Brain (organoid and tissue), 16 donors: ENCODE measurements at places on chromosomes 1 and 21.

GRCh38 chr1:217620814-217621213 is 10.1 kb downstream of the GPATCH2 start:
- DNase-seq: no peak

GRCh38 chr1:31576201-31576669 is at the start of gene TINAGL1:
Gene TINAGL1, plus strand, starts transcription at chr1:31576515. Its CDS starts 634 bp downstream, at chr1:31577149.
- DNase-seq: no peak

- no peak for DNase-seq
These were observed 163.0 kb upstream of the LYPLAL1 start for GRCh38 chr1:219010720-219011119.

GRCh38 chr21:25885405-25885804 is 150.6 kb downstream of the GABPA start:
- no peak for DNase-seq

DNA sequence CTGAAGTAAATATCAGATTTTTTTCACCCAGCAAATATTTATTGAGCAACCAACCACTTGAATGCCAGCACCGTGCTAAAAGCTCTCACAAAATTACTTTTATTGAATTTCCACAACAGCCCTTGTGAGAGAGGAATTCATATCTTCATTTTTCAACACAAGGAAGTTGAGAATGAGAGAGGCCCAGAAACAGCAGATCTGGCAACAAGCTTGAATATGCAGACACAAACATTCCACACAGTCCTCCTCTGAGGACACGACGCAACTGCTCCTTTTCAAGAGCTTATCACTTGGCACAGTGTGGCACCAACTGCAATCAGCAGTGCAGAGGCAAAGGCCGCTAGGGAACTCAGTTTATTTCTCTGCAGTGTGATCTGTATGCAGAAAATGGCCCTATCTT is 32.2 kb upstream of the IFNAR2 start:
- DNase-seq: peak; percentile 41

DNA sequence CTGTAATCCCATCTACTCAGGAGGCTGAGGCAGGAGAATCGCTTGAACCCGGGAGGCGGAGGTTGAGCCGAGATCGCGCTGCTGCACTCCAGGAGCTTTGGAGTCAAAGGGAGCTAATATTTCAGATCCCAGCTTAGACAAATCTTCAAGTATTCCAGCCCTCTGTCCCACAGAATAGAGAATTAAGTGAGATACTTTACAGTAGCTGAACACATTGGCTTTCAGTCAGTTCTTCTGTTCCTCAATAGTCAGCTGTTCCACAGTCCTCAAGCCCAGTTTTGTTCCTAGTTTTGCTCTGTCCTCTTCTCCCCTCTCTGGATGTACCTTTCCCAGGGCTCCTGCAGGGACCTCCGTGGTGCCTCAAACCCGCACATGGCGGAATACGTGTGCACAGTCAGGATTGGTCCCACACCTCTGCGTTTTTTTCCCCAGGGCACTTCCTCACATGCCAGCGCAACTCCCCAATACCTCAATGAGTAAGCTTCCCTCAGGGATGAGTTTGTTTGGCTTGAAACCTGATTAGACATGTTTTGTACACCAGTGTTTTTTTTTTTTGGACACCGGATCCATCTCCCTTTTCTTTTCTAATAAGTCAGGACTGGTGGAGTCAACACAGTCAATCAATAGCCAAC is 1.2 kb downstream of the MFN2 start:
- DNase-seq: no peak

- no peak for DNase-seq
These were observed 529 bp upstream of the MARCKSL1 start for GRCh38 chr1:32336591-32336932.

GRCh38 chr1:236526079-236526478 is 2.3 kb downstream of the LGALS8 start:
- no peak for DNase-seq

- DNase-seq: no peak
These were observed 129.7 kb upstream of the RUNX1 start for GRCh38 chr21:35178827-35179226.

GRCh38 chr1:217315346-217315745 is 315.5 kb downstream of the GPATCH2 start:
- no peak for DNase-seq

DNA sequence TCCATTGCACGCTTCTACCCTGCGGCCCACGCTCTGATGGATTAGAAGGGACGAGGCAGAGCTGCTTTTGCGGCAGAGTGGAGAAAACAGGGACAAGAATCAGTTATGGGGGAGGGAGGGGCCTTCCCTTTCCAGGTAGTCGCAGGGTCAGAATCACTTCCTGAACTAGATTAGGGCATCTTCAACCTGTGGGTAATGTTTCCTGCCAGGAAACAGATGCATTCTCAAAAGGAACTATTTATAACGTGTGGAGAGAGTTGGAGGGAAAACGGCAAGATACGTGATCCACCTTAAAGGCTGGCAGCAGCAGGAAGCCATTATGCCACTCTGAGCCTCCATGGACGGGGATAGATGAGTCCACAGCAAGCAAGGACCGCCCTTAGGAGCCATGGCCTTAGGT is 59.9 kb upstream of the CNTN2 start:
- no peak for DNase-seq

DNA sequence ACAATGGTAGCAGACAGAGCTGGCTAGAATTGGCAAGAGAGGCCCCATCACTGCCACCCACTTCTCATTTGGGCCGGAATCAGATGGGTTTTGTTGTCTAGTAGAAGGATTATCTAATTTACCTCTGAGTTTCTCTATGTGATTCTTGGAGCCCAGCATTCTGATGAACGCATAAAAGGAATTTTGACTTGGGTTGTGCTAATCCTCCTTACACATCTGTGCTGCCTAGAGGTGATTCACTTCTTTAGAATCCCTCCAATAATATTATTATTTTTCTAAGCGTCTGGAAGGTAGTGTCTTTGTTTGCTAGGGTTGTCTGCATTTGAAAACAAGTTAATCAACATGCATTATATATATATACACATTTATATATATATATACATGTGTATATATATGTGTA is 118.1 kb downstream of the RUNX1 start:
- DNase-seq: no peak

DNA sequence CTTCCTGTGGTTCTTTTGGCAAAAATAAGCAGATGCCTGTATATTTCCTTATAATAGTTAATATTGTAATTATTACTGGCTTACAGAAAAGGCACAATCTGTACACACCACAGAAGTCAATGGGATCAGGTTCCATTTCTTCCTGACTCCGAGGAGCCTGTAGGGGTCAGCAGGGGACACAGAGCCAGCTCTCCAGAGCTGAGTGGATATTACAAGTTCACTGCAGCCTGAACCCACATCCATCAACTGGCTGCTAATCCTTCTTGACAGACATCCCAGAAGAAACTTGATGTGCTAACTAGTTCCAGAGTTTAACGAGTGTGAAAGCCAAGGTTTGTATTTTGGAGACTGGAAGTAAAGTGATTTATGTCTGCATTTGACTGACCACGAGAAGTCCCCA is 203.8 kb downstream of the LMX1A start:
- DNase-seq: peak; percentile 20

GRCh38 chr1:204565617-204566582 is 49.7 kb downstream of the MDM4 start:
- peak; percentile 79 for DNase-seq

GRCh38 chr1:163085904-163086268 is 16.7 kb downstream of the RGS4 start:
- DNase-seq: no peak

GRCh38 chr1:181061891-181062835 is 26.3 kb upstream of the IER5 start:
- DNase-seq: no peak

GRCh38 chr1:41804176-41804575 is 114.5 kb downstream of the HIVEP3 start:
- no peak for DNase-seq

GRCh38 chr1:192574073-192574472 is 1.5 kb upstream of the RGS1 start:
- no peak for DNase-seq

DNA sequence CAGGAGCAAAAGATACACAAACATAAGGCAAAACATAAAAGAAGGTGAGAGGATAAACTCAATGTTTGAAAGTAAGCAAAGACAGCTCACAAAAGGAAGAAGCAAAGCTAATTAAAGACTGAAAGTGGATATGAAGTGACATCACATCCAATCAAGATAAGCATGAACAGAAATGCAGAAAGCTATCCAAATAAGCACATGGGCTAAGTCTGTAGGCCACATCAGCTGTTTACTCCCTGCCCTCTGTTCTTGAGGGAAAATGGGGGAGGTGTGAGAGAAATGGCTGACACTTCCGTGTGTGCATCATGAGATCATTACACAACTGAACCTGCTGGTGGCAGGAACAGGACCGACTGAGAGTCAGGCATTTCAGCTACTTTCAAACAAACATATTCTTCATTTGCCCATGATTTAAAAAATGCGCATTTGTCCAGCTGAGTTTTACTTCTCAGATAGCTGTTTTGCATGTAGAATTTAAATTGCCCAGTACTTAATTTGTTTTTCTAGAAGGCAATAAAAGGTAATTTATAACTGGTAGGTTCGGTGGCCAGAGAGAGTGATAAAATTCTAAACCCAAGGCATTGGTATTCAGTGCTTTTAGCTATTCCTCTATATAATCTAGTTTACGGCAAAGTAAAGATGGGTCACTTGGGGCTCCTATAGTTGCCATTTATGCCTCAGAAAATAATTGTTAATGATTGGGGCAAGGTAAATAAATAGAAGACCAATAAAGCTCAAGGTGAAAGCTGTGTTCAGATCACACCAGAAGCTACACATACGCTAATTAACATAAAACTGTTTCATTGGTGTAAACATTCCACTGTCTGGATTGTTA is 27.2 kb upstream of the MAN1A2 start:
- DNase-seq: peak; percentile 31

DNA sequence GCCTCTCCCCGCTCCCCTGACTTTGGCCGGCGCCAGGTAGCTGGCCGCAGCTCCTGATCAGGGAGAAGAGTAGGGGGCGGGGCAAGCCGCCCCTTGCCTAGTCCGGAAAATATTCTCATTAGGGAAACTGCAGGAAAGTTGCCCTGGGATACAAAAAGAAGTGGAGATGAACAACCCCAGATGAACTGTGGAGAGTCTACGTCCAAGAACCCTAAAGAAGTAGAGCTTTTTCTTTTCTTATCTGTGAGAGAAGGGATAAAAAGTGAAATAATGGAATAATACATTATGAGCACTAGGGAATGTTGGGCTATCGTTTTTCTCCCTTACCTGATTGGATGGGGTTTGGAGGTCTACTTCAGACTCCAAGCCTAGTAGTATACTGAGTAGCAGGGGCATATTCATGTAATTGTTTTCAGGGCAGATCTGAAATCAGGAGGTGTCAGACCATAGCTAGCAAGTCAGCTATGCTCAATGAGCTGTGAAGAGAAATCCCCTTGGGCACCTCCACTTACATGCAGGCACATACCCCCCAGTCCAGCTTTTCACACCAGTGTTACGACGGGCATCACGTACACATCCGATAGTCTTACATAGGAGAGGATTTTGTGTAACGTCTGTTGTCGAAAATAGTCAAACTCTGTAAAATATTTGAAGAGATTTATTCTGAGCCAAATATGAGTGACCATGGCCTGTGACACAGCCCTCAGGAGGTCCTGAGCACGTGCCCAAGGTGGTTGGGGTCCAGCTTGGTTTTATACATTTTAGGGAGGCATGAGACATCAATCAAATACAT is 1.7 kb upstream of the DUSP10 start:
- DNase-seq: no peak

DNA sequence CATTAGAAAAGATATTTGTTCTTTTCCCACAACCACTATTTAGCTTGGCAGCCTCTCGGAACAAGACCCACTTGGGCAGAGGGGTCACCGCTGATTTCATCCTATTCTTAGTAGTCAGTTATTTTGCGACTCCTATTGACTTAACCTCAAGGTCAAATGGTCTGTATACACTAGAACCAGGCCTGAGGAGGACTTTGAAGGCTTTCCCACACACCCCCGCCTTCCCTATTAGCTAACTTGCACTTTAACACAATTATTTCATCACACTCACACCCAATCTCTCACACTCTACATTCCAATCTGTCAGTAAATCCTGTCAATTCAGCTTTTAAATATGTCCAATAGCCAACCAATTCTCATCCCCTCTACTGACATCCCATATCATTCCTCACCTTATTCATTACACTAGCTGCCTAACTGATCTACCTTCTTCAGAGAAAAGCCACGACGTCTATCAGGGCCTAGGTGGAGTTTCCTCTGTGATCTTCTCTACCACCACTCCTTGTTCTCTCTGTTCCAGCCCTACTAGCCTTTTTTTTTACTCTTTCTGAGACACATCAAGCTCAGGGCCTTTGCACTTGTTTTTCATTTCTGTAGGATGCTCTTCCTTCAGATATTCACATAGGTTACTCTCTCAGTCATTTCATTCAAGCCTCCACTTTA is 1.0 kb upstream of the NIBAN1 start:
- DNase-seq: no peak

- no peak for DNase-seq
These were observed 19.3 kb upstream of the NPL start for GRCh38 chr1:182770232-182770631.

DNA sequence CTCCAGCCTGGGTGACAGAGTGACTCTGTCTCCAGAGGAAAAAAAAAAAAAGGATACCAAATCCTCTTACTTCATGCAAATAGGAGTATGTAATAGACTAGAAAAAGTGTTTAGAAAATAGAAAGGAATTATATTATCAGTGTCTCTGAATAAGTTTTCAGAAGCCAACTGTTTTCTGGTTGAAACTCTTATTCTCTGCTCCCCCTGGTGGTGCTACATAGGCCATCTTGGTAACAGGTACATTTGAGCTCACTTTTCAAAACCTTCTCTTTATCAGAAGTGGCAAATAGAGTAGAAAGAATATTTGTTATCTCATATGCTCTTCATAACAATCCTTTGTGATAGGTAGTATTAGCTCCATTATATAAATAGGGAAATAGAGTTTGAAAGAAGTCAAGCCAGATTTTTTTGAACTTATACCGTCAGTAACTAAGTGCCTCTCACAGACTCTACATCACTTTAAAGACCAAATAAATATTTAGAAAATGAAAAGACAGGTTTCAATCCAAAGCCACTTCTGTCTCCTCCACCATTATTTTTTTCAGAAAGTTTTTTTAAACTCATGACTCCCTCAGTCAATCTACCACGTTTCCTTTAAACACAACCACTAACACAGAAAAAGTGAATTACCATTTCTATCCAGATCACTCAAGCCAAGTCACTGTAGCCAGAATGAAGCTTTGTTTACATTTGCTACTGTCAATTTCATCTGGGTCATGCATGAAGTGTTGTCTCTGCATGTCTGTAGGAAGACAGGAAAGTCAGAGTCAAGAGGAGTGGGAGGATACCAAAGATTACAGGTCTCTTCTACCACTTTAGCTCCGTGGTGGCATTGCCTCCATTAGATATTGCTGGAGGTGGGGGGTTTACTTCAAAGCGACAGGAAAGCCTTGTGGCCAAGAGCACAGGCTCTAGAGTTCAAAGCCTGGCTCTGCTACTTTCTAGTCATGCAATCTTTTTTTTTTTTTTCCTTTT is 45.6 kb downstream of the IL23R start:
- peak; percentile 63 for DNase-seq
